ENCODE measurements at places on chromosomes 11 and 22. TPM values are rescaled to one million over a fixed set of nuclear protein-coding genes. Genes with fewer than 3 reads are reported as not detected.

KDM4D gene
- 0.68 TPM for total RNA-seq

MAJIN gene
- not detected for total RNA-seq

GRCh38 chr11:68763181-68763721, 11.9 kb upstream of the TESMIN start:
- H3K4me1 ChIP-seq, result no peaks in the 10 kb centered on the region
- no peak for DNase-seq
- peaks cover 17% of the 10 kb centered on the region for H3K36me3 ChIP-seq
- H3K27me3 ChIP-seq, result no peaks in the 10 kb centered on the region
- H3K4me3 ChIP-seq, result no peak overlapping the region

DNA sequence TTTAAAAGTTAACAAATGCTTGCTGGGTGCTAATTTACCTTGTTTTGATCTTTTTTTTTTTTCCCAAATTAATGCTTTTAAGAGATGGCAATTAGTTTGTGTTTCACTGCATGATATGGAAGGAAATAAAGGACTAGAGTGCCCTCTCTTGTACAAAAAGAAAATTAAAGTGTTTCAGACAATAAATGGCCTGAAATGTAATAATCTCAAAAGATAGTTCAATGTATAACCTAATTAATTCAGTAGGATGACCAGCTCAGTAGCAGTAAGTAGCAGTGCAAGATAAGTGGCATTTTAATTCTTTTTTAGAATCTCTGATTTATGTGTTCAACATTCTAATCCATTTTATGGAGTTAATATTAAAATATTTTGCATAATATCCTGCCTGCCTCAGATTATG, 39.9 kb upstream of the MYO18B start:
- no peaks in the 10 kb centered on the region for H3K4me1 ChIP-seq
- H3K36me3 ChIP-seq, result no peaks in the 10 kb centered on the region
- no peak for DNase-seq

GRCh38 chr11:128680906-128681305, 13.0 kb upstream of the FLI1 start:
- peaks cover 35% of the 10 kb centered on the region for H3K27me3 ChIP-seq
- no peaks in the 10 kb centered on the region for H3K4me1 ChIP-seq
- DNase-seq, result no peak
- H3K36me3 ChIP-seq, result no peaks in the 10 kb centered on the region
- no peak overlapping the region for H3K27ac ChIP-seq

DNA sequence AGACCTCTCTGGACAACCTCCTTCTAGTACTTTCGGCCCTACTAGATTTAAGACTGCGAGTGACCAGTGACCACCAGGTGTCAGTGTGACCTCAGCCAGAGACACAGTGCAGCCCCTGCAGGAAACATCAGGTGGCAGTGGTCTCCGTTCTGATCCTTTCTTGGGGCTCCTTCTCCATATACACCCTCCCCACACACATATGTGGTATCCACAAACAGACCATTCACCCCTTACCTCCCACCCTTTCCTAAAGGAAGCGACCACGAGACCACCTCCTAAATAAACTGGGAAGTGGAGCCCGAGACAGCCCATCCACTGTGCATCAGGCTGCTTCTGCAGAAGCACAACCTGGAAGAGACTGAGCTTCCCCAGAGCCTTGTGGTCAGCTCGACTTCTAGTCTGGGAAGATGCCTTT, 38.5 kb upstream of the CYP2D6 start:
- H3K4me3 ChIP-seq, result no peak overlapping the region
- DNase-seq, result peak; percentile 85
- peaks cover 20% of the 10 kb centered on the region for H3K4me1 ChIP-seq
- H3K36me3 ChIP-seq, result peaks cover 21% of the 10 kb centered on the region

DNA sequence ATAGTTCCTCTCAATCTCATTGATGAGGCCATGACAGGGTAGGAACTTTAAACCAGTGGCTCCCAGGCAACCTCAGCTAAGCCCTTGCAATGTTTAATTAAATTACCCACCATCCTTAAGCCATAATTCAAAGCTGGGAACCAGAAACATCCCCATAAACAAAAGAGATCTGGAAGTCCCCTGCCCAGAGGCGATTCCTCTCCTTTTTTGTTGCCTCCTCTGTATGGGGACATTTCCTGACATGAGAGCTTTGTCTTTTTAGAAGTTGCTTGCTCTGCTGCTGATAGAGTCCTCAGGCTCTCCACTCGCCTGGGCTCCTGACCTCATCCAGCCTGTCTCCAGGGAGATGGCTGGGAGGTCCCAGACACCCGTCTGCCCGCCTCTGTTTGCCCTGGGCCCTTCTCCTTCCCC, 3.2 kb downstream of the DTX4 start:
- H3K36me3 ChIP-seq, result peaks cover 57% of the 10 kb centered on the region
- no peak overlapping the region for H3K4me3 ChIP-seq
- H3K4me1 ChIP-seq, result peaks cover 44% of the 10 kb centered on the region
- H3K27ac ChIP-seq, result peak overlapping the region; percentile 82
- DNase-seq, result no peak

DNA sequence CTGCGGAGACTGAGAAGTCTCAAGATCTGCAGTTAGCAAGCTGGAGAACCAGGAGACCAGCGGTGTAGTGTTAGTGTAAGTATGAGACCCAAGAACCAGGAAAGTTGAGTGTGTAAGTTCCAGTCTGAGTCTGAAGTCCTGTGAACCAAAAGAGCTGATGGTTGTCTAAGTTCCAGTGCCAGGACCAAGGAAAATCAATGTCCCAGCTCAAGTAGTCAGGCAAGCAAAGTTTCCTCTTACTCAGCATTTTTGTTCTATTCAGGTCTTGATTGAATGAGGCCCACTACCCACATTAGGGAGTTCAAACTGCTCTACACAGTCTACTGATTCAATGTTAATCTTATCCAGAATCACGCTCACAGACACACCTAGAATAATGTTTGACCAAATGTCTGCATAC, 11.0 kb downstream of the USP28 start:
- no peaks in the 10 kb centered on the region for H3K27me3 ChIP-seq
- no peak overlapping the region for H3K4me3 ChIP-seq
- no peaks in the 10 kb centered on the region for H3K36me3 ChIP-seq

DNA sequence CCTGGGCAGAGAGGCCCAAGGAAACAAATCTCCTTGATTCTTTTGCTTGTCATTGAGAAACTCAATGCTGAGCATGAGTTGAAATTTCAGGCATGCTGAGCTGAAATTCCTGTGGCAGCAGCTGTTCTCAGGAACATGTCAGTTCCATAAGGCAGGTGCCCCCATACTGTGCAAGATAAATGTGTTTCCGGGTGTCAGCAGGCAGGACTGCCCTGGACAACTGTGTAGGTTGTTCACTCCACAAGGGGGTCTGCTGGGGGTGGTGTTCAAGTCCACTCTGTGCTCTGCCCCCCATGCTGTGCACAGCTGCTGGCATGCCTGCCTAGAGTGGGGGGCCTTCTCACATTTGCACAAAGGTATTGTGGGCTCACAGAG, 133.7 kb downstream of the CTTN start:
- H3K27me3 ChIP-seq, result no peaks in the 10 kb centered on the region
- H3K4me1 ChIP-seq, result peaks cover 7% of the 10 kb centered on the region
- no peak overlapping the region for H3K27ac ChIP-seq
- DNase-seq, result no peak

- H3K4me3 ChIP-seq, result no peak overlapping the region
- H3K27me3 ChIP-seq, result no peaks in the 10 kb centered on the region
- no peak overlapping the region for H3K27ac ChIP-seq
These were observed 75.4 kb downstream of the TRPC6 start for GRCh38 chr11:101508370-101508769.

ARHGAP8 gene
- 127 TPM for total RNA-seq

APOL4 gene
- total RNA-seq, result 4.3 TPM

PPP1R14B gene
- 334 TPM for total RNA-seq

SLC17A6 gene
- not detected for total RNA-seq

GRCh38 chr22:23769321-23769965, 1.7 kb upstream of the CHCHD10 start:
- peaks cover 19% of the 10 kb centered on the region for H3K27me3 ChIP-seq
- no peak for DNase-seq

NCAM1 gene
- total RNA-seq, result 4.6 TPM

DNA sequence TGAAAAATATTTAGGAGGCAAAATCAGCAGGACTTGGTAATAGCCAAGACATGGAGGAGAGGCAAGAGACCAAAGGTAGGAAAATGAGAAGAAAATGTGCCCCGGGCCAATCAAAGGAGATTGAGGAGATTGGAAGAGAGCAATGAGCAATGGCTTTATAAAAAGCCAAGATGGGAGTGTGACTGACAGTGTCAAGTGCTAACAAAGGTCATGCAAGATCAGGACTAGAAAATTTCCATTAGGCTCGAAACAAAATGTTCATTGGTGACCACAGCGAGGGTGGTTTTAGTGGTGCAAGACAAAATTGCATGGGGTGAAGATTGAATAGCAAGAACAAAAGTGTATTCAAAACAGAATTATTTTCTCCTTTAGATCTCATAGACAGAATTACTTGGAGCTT, 45.2 kb upstream of the TBCEL start:
- no peak overlapping the region for H3K4me3 ChIP-seq
- DNase-seq, result no peak
- no peaks in the 10 kb centered on the region for H3K4me1 ChIP-seq
- H3K27me3 ChIP-seq, result peaks cover 91% of the 10 kb centered on the region
- H3K27ac ChIP-seq, result no peak overlapping the region

GRCh38 chr11:130865091-130865773, 51.0 kb downstream of the SNX19 start:
- no peak for DNase-seq
- H3K4me1 ChIP-seq, result no peaks in the 10 kb centered on the region
- peaks cover 9% of the 10 kb centered on the region for H3K36me3 ChIP-seq
- H3K27me3 ChIP-seq, result no peaks in the 10 kb centered on the region

DNA sequence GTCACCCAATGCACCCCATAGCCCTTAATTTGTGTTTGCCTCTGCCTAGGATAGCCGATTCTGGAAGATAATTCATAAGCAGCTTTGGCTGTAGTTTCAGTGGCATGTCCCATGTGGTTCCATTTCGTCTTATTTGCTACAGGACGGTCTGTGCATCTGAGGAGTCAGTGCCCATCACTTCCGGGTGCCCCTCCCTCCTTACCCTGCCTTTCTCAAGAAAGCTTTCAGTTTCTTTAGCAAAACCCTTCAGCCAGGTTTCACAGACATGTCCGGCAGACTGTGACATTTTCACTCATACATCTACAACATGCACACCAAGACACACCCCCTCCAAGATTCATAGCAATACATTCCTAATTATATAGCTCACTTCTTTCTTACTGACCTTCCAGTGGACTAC, 14.3 kb downstream of the TP53AIP1 start:
- no peaks in the 10 kb centered on the region for H3K36me3 ChIP-seq
- peaks cover 50% of the 10 kb centered on the region for H3K27me3 ChIP-seq
- H3K27ac ChIP-seq, result no peak overlapping the region
- no peak overlapping the region for H3K4me3 ChIP-seq
- H3K4me1 ChIP-seq, result peaks cover 20% of the 10 kb centered on the region

GDPD4 gene
- not detected for total RNA-seq

DNA sequence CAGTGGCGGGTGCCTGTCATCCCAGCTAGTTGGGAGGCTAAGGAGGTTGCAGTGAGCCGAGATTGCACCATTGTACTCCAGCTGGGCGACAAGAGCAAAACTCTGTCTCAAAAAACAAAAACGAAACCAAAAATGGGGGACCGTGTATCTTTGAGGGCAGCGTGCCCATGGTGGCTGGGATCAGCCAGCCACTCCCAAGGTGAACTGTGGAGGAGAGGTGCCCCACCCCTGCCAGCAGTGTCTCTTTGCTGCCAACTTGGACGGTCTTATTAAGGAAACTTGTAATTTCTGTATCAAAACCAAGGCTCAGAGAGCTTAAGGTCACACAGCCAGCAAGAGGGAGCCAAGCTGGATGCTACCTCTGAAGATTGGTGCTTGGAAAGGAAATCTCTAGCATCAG, 147.7 kb downstream of the CACNA1I start:
- H3K36me3 ChIP-seq, result no peaks in the 10 kb centered on the region
- H3K27ac ChIP-seq, result no peak overlapping the region
- H3K4me3 ChIP-seq, result no peak overlapping the region
- DNase-seq, result no peak

DNA sequence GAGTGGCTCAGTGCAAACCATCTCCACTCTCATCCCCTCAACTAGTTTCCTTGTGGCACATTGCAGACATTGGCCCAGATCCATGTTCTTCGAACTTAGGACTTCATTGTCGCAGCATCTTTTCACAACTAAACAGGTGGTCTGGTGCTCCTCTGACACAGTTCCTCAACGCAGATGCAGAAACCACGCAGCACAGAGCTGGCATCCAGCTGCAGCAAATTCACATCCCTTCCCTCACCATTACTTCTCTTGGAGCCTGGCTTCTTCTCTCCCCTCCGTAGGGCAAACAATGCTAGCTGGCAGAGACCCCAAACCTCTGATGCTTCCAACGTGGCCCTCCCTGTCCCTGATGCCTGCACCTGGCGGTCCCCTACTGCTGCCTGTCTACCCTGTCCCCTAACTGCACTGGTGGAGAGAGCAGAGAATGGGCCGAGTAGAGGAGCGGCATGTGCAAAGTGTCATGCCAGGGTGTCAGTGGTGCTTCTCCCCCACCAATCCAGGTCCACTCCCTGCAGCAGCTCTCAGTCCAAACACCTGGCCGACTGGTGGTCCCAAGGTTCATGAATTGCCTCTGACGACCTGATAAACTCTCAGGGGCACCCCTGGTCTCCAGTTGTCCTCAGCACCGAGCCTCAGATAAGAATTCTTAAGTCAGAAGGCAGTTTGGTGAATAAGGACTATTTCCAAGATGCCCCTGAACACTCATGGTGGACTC, 18.1 kb downstream of the TMPRSS13 start:
- H3K36me3 ChIP-seq, result peaks cover 6% of the 10 kb centered on the region
- DNase-seq, result no peak
- H3K27me3 ChIP-seq, result peaks cover 39% of the 10 kb centered on the region
- H3K4me1 ChIP-seq, result peaks cover 8% of the 10 kb centered on the region
- H3K4me3 ChIP-seq, result no peak overlapping the region

SEPTIN5 gene
- total RNA-seq, result 2.3 TPM

GRCh38 chr11:47595029-47595428, 818 bp upstream of the C1QTNF4 start:
- H3K27ac ChIP-seq, result no peak overlapping the region
- H3K36me3 ChIP-seq, result no peaks in the 10 kb centered on the region
- no peak for DNase-seq

DNA sequence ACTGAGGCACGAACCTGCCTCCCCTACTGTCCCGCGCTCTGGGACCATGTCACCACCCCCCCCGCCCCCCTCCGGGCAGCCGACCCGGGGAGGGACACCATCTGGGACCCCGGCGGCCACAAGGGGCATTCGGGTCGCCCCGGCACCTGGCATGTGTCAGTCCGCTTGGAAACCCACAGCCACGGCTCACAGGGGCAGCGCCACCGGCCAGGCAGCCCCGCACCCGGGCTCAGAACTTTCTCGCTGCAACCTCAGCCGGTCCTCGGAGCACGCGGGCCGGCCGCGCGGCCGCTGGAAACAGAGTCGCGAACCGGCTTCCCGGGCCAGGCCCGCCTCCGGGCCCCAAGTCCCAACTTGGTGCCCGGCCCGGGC, 159.9 kb upstream of the GRK3 start:
- peak overlapping the region; percentile 75 for H3K27ac ChIP-seq
- peaks cover 10% of the 10 kb centered on the region for H3K27me3 ChIP-seq
- DNase-seq, result peak; percentile 24
- peaks cover 33% of the 10 kb centered on the region for H3K36me3 ChIP-seq
- peak overlapping the region; percentile 78 for H3K4me3 ChIP-seq

DNA sequence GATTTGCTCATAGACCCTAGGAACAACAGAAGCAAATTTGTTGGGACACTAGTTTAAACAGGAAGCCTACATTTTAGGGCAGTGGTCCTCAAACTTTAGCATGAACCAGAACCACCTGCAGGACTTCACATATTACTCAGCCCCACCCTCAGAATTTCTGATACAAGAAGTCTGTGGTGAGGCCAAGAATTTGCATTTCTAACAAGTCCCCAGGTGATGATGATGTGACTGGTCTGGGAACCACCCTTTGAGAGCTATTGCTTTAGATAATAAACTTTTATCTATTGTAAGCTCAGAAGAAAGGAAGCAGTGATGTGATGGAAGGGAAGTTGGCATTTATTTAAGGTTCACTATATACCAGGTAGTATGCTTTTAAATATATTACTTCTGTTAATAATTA, 194.0 kb downstream of the FAM181B start:
- H3K4me1 ChIP-seq, result no peaks in the 10 kb centered on the region
- DNase-seq, result no peak
- no peak overlapping the region for H3K27ac ChIP-seq
- no peaks in the 10 kb centered on the region for H3K27me3 ChIP-seq

All from Calu3 (cell line).